ENCODE measurements at places on chromosomes 6 and 20.

DNA sequence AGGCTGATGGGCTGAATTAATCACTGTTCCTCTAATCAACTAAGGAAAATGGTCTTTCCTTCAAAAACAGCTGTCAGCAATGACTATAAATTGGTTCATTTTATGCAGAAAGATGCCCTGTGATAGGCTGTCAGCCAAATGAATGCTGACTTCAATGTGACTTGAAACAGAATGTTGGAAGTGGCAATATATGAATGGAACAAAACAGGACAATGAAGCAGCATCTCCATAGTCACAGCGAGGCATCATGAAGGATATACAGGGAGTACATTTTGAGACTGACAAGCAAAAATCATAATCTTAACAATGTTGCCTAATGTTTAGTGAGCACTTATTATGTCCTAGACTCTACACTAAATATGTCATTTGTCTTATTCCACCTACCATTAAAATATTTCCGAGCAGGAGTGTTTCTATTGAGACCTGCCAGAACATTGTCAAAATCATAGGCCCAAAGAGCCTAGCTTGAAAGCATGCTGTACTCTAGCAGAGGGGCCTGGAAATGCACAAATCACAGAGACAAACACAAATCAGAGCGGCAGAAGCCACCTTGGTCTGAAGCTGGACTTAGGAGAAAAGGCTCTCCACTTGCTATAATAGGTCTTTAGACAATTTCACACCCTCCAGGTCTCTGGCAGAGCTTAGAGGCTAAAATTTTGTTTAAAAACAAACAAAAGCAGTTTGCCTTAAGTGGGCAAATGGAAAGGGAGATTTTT, 63.3 kb downstream of the FAM50B start:
- DNase-seq = no peak

GRCh38 chr6:47188588-47189021, 121.1 kb downstream of the TNFRSF21 start:
- DNase-seq = no peak

DNA sequence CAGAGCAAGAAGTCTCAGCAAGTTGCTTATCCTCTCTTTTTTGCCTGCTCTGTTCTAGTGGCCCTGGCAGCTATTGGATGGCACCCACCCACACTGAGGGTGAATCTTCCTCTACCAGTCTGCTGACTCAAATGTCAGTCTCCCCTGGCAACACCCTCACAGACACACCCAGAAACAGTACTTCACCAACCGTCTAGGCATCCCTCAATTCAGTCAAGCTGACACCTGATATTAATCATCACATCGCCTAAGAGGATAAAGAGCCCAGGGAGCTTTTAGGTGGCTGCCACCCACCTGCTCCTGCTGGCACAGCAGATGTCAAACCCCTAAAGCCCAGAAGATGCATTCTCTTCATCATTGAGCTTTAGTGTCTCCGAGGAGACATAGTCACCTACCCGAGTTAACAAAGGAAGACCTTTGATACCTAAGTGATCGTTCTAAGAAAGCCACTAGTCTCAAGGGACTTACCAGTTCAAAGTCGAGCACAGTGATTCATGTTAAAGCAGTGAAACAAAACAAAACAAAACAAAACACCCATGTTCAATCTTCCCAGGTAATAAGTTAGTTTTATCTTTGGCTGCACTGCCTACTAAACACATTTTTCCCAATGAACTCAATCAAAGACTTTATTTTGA, 97.7 kb upstream of the KCNQ5 start:
- DNase-seq = no peak

DNA sequence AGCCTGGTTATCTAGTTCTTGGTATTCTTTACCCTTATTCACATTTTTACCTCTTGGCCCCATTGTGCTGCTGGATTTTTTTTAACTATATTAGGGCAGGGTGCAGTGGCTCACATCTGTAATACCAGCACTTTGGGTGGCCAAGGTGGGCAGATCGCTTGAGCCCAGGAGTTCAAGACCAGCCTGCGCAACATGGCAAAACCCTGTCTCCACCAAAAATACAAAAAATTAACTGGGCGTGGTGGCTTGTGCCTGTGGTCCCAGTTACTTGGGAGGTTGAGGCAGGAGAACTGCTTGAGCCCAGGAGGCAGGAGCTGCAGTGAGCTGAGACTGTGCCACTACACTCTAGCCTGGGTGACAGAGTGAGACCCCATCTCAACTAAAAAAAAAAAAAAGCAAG, 12.2 kb upstream of the TAF8 start:
- DNase-seq = no peak

DNA sequence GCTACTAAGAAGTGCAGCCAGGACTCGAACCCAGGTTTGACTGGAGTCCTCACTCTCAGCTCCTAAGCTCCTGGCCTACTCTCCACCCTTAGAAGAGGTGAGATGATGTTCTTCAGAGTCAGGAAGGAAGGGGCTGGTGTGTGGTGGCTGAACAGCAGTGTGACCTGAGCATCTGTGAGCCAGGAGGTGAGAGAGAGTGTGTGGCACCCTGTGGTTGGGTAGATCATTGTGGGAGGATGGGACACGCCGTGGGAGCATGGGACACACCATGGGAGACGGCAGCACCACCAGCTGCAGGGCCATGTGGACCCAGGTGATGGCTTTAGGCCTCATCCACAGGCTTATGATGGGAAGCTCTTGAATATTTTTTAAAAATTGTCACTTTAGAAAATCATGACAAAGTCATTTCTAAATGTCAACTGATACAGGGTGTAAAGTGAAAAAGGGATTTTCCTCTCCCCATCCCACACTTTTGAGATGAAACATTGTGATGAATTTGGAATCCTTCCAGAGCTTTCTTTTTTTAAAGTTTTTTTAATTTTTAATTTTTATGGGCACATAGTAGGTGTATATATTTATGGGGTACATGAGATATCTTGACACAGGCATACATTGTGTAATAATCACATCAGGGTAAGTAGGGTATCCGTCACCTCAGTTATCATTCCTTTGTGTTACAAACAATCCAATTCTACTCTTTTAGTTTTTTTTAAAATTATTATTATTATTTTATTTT, 31.6 kb downstream of the SRC start:
- DNase-seq = no peak

GRCh38 chr6:2147766-2148448, 97.5 kb downstream of the GMDS start:
- DNase-seq = no peak

DNA sequence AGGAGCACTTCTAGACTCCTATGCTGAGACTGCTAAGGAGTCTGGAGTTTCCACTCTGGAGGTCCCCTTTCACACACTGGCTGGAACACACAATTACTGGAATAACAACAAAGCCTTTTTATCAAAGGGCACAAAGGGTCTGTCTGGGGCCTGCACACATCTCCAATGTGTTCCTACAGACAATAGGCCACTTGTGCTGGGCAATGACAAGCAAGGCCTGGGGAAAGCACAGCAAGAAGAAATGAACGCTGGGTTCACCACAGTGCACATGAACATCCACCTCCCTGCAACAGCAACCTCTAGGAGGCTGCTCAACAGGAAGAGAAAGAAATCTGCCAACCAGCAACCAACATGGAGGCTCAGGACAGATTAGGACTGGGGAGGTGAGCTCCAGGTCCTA, 43.9 kb downstream of the TRPC4AP start:
- DNase-seq = peak; percentile 91

GRCh38 chr6:136792095-136792409, 225 bp downstream of the MAP3K5 start:
- no peak for DNase-seq

- no peak for DNase-seq
These were observed 113.2 kb downstream of the CEBPB start for GRCh38 chr20:50303573-50304500.

DNA sequence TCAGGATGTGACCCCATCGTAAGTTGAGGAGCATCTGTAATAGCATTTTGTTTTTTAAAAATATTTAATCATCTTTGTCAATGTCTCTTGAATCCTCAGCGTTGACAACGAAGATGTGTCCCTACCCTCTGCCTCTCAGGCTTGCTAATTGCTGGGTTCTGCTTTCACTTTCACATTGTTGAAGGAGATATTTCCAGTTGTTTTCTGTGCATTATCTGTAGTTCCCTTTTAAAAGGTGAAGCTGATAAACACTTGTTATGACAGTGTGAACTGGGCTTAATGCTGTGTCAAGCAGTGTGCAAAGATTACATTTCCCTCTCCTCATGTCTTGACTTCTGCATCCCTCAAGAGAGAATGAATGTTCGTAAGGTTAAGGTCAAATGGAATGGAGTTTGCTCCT, 54.9 kb downstream of the CSE1L start:
- DNase-seq = no peak

DNA sequence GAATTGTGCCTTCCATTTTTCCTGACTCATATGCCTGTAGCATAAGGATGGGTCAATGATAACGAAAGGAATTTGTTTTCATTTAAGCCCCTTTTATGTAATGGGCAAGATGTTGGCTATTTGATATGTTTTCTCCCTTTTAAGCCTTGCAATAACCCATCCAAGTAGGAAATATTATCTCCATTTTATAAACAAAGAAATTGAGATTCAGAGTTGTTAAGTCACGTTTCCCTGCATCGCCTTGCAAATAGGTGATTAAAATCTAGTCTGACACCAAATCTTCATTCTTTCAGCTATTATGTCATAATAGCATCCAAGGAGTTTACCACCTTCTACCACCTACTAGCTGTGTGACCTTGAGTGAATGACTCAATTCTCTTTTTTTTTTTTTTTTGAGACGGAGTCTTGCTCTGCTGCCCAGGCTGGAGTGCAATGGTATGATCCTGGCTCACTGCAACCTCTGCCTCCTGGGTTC, 7.0 kb downstream of the HNF4A start:
- DNase-seq = no peak

GRCh38 chr20:24483435-24484080, 14.1 kb downstream of the SYNDIG1 start:
- DNase-seq = no peak

DNA sequence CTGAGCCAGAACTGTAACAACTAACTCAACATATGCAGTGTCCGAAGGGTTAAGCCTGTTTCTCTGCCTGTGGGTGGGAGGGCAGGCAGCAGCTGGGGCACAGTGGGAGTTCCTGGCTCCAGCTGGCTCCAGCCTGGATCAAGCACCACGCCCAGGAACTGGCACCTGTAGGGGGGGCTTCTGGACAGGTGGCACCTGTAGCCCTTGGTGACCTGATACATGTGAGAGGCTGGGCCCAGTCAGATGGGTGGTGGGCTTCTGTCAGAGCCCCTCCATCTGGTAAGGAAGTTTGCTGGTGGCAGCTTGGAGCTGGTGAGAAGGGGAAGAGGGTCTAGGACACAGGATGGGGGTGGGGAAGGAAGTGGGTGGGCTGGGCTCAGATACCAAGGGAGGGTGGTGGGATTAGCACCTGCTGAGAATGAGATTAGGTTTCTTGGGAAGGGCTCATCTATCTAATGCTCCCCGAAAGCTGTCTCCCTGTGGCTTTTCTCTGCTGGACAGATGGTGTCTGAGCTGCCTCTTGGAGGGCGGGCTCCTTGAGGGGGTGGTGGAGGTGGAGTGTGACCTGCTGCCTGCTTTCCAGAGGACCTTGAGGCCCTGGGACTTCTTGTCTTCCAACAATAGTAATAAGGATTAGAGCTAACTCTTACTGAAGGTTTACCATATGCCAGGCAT, 28.5 kb downstream of the BCL2L1 start:
- no peak for DNase-seq

DNA sequence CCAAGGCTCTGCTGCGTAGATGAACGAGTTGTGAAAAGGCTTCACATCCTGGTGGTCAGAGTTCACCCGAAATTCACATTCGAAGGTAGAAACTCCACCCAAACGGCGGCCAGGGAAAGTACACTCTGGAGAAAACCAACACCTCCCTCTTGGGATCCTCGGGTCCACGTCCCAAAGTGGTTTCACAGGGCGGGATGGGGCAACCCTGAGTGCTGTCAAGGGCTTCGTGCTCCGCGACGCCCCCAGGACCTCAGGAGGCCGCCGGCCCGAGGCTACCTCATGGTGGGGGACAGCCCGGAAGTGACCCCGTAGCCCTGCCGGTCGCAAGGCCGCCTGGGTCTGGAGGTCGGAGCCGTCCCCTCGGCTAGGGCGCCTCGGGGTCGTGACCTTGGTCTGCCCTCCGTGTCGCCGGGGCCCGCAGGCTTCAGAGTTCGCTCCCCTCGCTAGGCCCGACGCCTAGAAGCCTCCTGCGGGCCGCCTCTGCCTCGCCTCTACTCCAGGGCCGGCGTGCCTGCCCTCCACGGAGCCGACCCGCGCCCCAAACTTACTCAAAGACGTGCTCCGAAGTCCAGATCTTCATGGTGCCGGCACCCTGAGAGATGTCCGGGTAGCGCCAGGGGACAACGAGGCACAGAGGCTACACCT, at the start of gene PRELID3B:
TSS of gene PRELID3B (minus strand) at position 636 of the 645 bp plus-strand sequence. CDS start at position 580, 56 bp downstream.
- DNase-seq = no peak

- no peak for DNase-seq
These were observed 97.2 kb upstream of the RIN2 start for GRCh38 chr20:19660808-19661378.

GRCh38 chr6:122033564-122034181, 365.8 kb upstream of the HSF2 start:
- DNase-seq = no peak

GRCh38 chr6:6596529-6597328, 8.2 kb downstream of the LY86 start:
- no peak for DNase-seq

DNA sequence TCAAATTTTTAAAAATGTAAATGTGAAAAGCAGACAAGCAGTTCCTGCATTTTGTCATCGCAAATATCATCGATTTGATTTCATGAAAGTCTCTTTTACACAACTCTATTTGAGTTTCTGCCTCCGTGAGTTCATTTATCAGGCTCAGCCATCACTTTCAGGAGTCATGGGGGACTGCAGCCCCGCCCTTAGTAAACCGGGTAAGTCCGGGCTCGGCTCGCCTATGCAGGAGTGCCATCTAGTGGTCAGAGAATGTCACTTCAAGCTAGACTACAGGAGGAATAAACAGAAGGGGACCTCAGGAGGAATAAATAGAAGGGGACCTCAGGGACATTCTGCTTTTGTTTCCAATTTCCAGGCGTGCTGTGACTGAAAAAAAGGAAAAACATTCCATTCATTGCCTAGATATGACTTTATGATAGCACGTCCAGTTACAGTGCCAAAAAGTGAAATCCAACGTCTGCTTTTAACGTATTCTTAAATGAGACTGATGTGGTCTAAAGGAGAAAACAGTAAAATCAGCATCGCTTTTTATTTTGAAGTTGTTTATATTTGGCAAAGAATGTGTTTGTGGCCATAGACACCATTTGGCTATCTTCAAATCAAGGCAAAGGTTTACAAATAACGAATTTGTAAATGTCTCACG, 333.9 kb downstream of the HACE1 start:
- peak; percentile 65 for DNase-seq

DNA sequence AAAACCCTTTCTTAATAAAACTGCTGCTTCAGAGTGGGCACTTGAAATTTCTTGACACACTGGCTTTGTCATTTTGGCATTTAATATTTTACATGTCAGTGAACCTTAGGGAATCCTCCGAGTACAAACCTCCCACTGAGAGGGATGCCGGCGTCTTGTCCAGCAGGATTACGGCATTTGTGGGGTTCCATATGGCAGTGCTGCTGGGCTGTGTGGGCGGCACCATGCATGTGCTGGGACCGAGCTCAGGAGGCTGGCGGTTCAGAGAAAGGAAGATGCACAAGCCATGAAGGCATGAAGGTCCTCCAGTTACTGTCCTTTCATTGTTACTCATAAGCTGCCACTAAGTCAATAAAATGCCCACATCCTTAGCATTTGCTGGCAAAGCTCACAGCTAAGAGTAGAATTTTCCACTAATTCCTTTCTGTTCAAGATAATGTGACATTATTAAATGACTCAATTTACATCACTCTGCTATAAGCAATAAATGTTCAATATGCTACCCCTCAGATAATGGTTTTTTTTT, 61.4 kb downstream of the LY86 start:
- no peak for DNase-seq
